ENCODE measurements at places on chromosomes 5 and 9.

DNA sequence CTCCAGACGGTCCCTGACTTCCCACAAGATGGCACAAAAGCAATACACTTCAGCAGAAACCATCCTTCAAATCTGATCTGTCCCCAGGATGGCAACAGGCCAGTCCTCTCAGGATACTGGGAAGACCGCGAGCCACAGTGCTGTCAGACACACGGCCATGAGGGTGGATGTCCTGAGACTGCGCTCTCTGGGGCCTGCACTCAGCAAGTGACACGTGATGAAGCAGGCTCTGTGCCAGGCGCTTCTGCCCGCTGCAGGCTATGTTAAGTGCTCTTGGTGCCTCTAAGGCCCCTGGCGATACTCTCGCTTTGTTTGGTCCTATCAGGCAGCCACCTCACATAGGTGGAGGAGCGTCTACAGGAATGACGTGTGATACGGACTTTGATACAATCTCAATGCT lies 7.1 kb downstream of the BRD9 start:
- DNase-seq, result no peak

GRCh38 chr5:86795659-86796058 lies 177.9 kb downstream of the COX7C start:
- DNase-seq, result no peak

- no peak for DNase-seq
Observed at GRCh38 chr5:63022403-63022802, 443.8 kb downstream of the LRRC70 start.

DNA sequence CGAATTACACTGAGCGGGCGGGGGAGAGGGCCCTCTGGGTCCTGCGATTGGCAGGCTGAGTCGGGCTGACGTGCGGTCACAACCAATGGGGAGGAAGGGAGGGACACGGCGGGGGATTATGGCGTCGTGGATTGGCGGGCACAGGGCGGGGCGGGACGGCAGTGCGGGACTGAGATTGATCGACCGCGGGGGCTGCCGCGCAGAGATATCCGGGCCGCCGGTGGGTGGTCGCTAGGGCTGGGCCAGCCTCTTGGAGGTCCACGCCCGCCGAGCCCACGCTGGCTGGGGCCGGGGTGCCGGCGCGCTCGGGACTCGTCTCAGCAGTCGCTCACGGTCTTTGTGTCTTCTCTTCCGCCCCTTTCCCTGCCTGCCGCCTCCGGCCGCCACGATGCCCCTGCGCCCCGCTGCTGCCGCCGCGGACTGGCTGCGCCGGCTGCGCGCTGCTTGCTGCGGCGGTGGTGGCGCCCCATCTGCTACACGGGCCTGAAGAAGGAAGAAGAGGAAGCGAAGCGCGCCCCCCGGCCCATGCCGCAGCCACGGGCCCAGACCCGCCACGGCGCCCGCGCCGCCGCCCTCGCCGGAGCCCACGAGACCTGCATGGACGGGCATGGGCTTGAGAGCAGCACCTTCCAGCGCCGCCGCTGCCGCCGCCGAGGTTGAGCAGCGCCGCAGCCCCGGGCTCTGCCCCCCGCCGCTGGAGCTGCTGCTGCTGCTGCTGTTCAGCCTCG lies at the start of gene RGMB:
Gene RGMB (plus strand): TSS at position 200 of the 728 bp plus-strand sequence. CDS start 408 bp downstream, at position 608.
- no peak for DNase-seq

- DNase-seq, result no peak
Observed at GRCh38 chr5:77590347-77590746, 48.2 kb downstream of the OTP start.

DNA sequence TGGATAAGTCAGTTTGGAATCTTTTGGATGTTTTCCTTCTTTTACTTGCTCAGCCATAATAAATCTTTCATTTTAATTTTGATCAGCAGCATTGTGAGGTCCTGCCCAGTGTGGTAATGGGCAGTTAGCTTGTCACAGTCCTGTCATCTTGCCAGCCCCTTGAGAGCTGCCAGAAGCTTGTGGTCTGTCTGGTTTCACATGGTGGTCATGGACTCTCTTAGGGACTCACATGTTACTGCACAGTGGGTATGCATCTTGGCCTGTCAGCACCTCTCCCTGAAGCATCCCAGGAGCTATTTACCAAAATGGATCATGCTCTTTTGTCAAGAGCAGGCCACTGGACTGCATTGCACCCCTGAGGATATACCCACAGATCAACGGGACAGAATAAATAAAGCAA lies 60.3 kb downstream of the DAPK1 start:
- DNase-seq, result no peak

DNA sequence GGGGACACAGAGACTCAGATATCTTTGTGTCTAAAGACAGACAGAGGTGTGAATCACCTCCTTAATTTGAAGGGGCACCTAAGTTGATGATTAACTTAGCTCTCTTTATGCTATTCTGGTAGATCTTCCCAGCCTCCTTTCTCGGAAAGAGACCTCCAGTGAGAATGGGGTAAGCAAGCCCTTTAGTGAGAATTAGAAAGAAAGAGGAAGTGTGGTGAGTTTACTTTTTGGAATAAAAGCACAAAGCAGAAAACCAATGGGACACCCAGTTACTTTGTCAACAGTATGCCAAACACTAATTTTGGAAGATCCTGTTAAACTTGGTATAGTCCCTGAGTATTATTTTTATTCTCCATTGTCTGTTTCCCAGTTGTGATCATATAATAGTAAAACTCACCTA lies 302.8 kb upstream of the RASA1 start:
- DNase-seq, result no peak

DNA sequence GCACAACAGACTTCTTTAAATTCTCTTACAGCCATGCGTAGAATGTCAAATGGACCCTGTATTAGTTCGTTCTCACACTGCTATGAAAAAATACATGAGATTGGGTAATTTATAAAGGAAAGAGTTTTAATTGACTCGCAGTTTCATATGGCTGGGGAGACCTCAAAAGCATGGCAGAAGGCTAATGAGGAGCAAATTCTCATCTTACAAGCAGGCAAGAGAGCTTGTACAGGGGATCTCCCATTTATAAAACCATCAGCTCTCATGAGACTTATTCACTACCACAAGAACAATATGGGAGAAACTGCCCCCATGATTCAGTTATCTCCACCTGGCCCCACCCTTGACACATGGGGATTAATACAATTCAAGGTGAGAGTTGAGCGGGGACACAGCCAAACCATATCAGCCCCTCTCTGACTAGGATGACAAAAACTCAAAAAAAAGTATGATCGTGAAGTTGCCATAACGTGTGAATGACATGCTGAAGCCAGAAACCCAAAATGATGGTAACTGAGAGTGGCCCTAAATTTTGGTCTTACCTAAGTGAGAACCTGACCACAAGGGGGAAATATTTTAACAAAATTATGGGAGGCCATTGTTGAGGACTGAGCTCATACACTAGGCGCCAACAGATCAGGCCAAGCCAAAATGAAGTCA lies 17.5 kb upstream of the TEX10 start:
- DNase-seq, result no peak

DNA sequence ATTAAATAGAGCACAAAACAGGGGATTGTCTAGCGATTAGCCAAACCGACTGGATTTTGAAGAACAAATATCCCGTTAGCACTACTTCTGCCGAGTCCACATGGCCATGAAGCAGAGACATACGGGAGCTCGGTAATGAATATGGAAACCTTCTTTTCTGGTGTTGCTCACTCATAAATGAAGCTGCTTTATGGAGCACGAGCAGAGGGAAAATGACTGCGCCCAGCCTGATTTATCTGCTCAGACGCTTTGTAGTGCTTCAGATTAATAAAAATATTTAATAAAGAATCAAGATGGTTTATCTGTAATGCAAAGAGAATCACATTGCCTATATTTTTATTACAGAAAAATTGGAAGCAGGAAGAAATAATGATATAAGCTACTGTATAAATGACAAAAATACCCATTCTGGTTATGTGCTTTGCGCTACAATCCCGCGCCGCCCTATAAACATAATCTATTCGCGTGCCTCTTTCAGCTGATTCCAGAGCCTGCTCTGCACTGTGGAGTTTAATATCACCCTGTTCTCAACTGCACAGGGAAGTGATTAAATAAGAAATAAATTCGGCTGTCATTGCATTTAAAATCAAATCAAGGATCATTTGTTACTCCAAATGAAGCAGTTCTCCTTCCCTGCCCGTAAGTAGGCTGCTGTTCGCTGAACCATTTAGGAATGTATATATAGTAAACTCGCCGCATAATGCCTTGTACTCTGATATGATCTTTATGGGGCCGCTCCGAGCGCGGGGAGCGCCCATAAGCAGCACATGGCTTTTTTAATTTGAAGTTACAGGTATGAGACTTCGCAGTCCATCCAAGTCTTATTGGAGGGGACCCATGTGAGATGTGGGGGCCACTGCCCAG lies 22.3 kb upstream of the UBAC1 start:
- no peak for DNase-seq

DNA sequence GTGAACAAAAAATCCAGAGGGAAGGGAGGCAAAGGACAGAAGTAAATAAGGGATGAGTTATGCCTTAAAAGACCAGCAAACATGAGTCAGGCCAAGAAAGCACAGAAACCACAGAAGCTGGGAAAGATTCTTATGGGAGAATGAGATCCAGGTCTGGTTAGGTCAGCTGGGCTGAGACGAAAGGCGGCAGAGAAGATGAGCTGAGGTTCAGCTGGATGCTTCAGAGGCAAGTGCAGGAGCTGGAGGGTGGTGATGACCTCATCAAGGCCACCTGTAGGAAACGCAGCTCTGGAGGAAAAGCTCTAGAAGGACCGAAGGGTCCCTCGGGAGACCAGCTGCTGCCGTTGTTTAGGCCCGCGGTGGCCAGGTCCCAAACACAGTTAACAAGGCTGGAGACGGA lies 152.0 kb downstream of the MYO10 start:
- no peak for DNase-seq

- no peak for DNase-seq
Observed at GRCh38 chr5:125214080-125214479, 467.6 kb upstream of the ZNF608 start.

DNA sequence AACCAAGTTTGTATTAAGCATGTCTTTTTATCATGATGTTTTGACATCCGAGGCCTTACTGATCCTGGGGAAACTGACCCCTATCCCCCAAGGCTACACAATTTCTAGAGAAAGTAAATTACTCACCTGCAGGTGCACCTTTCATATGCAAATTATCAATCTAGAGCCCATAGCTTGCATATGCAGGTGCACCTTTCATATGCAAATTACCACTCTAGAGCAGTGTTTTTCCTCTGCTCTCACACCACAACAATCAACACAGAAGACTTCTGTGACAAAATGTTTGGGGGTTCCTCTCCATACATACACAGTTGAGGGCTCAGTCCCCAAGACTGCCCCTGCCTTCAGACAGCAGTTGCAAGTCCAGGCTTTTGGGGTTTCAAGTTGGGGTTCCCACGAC lies 203.7 kb upstream of the RORB start:
- no peak for DNase-seq

GRCh38 chr5:154893381-154893780 lies 35.0 kb downstream of the CNOT8 start:
- no peak for DNase-seq

GRCh38 chr9:112013266-112013665 lies 116.7 kb downstream of the UGCG start:
- no peak for DNase-seq

DNA sequence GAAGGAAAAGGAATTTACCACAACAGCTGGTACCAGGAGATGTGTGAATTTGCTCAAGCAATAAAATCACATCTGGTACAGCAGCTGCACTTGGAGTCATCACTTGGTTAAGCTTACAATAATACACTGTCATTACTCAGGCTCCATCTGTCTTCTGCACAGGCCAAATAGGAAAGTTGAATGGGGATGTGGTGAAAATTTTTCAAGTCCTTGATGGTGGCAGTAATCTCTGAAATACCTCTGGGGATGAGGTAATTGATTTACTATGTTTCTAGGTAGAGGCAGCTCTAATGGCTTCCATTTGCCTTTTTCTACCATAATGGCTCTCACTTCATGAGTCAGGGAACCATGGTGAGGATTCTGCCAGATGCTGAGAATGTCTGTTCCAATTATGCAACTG lies 206.8 kb upstream of the ATP10B start:
- DNase-seq, result no peak

GRCh38 chr9:135801070-135801469 lies 99.1 kb downstream of the KCNT1 start:
- no peak for DNase-seq

DNA sequence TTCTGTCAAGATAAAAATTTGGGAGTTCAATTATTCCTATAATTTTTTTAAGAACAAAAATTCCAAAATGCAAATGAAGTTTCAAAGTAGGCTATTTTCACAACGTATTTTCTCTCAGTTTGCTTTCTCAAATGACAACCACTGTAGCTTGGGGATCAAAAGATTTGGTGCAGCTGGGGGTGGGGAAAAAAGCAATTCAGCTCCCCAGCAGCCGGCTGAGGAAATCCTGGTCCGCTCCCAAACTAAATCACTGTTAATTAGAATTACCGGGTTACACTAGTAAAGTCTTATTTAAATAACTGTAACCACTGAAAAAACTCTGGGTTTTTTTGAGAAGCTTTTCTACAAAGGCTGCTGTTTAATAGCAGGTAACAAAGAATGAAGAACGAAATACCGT lies 5.7 kb downstream of the NR6A1 start:
- DNase-seq, result no peak

DNA sequence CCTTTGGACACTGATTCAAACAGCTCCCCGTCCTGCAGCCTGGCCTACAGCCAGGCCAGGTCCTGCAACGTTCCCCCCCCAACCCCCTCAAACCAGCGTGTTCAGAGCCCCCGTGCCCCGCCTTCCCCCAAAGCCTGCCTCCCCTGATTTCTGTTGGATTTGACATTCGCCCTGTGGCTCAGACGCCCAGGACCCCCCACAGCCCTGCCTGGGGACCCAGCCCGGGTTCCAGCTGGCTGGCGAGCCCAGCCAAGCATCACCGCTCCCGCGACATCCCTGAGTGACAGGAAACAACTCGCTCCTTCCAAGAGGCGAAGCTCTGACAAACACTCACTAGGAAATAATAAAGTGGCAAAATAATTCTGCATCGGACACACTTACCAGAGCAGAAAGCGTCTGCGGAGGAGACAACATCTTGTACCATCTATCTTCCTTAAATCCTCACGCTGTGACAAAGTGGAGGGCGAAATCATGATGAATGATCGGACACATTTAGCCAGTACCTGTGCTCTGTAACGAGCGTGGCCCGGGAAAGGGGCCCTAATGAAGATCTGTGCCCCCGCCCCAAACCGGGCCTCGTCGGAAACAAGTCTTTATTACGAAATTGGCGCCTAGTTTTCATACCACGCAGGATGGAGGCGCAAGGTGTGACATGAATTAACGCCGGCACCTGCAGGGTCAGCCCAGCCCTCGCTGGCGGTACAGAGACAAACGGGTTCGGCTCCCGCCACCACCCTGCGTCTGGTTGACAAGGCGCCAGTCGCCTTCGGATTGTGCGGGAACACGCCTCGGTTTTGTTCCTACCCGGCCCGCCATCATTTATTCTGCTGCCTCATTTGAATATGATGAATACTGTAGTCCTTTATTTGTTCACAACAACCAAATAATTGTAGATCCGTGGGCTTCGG lies 91.0 kb upstream of the MVB12B start:
- no peak for DNase-seq

- no peak for DNase-seq
Observed at GRCh38 chr5:179241764-179242370, 103.4 kb downstream of the ADAMTS2 start.

- no peak for DNase-seq
Observed at GRCh38 chr5:166977911-166978422, 1313.5 kb upstream of the WWC1 start.

Measured in RKO (cell line).